Endothelial cell (in vitro differentiated cells): ENCODE measurements at places on chromosomes 6 and 20.

DNA sequence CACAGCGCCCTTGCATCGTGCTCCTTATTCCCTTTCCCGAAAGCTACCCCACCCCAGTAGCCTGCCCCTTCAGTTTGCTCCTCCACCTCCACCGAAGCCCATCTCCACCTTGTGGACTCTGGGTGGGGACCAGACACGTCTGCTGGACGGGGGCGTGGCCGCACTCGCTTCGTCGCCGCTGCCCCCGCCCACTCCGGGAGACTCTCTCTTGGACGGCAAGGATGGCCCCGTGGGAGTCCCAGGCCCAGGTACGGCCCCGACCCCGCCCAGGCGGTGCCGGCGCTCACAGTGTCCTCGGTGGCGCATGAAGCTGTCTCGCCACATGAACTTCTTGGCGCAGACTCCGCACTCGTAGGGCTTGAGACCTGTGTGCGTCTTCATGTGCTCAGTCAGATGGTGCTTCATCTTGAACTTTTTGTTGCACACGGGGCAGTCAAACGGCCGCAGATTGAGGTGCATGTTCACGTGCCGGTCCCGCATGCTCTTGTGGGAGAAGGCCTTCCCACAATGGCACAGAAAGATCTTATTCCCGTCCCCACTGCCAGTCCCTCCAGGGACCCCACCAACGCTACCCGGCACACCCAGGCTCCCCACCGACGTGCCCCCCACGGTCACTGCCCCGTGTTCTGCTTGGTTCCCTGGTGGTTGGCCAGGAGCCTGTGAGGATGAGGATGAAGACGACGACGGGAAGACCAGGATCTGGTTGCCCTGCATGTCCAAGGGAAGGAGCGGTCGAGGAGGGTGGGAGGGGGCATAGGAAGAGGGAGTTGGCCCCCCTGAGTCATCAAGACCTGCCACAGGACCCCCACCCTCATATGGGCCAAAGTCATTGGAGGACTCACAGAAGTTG is 1.3 kb upstream of the TAPBP start:
- DNase-seq = peak; percentile 28

- DNase-seq = no peak
Observed at GRCh38 chr6:135118134-135118730, 62.9 kb upstream of the MYB start.

DNA sequence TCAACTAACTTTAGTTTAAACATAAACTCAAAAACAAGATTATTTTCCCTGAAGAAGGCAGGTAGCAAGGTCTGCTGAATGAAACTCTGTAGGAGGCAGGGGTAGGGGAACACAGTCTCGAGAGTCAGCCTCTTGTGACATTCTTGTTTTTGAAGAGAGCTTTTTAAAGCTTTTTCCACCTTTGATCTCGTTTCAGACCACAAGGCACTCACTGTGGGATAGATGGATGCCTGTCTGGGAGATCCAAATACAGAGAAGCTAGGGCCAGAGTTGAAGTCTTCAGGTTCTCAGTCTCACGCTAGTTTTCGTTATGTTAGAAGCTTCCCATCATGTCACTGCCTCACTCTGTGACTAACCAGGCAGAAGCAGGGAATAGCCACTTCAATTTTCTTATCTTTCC is 14.9 kb downstream of the F13A1 start:
- DNase-seq = no peak

DNA sequence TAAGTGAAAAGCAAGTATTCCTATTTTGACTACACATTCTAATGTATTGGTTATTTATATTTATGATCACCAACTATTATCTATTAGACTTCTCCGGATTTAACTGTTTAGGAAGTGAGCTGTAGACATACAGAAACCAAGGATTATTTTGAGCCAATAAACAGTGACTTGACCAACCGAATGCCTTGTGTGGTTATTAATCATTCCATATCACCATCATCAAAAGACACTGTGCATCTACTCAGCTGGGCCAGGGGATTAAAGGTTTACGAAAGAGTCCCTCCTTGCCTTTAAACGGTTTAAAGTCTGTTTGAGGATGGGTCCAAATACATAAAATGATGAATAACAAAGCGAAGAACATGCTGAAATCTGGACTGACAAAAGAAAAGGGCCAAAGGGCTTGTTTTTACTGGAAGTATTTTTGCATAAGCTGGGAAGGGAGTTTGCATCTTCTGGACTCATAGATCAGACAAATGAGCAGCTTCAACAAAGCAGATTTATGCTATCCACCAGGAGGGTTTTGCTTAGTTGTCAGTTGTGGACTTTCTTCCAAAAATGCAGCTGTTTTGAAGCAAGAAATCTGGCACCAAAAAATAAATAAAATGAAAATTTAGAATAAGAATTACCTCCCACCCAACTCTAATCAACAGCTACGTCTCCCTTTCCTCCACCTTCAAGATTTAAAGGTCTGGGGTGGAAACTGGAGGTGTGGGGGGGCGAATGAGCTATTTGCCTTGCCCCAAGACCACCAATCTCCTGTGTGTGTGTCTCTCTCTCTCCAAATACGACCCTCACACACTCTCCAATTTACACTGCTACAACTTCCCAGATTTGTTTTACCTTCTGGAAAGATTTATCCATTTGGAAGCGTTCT is 33.6 kb upstream of the ID4 start:
- no peak for DNase-seq

- no peak for DNase-seq
Observed at GRCh38 chr6:154550779-154551178, 40.3 kb upstream of the CNKSR3 start.

- no peak for DNase-seq
Observed at GRCh38 chr6:1208876-1209275, 103.0 kb upstream of the FOXQ1 start.

GRCh38 chr6:3001146-3001772 is 1.6 kb downstream of the NQO2 start:
- DNase-seq = no peak

- no peak for DNase-seq
Observed at GRCh38 chr6:114833211-114833610, 490.4 kb upstream of the HS3ST5 start.

DNA sequence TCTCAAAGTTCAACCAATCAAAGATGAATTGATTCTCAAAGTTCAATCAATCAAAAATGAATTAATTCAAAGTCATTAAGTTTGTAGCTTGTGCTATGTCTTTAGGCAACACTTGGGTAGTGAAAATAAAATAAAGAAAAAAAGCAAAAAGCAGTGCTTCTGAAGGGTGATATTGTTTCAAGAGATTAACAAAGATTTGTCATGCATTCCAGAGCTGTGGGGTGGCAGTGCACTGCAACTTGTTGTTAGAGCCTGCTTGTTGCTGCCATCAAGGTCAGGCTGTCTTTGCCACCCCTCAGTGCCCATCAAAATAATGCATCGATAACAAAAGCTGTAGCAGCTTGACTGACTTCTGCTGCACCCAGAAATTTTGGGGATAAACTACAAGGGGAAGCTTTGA is 128.6 kb downstream of the RNF144B start:
- no peak for DNase-seq

GRCh38 chr20:16025084-16025483 is 548.2 kb downstream of the KIF16B start:
- no peak for DNase-seq

DNA sequence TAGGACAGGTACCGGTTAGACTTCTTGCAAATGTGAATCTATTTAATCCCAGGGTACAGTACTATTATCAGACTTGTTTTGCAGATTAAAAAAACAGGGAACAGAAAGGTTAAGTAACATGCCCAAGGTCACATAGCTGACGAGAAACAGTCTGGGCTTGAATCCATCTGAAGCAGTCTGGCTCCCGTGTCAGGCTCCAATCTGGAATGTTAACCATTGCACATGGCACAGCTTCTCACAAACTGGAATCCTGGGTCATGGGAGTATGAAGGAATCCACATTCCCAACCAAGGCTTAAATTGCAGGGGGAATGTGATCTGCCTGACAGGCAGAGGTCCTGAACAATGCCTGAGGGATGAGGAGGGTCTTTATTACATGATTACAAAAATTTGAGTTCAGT is 187.5 kb upstream of the SPTLC3 start:
- no peak for DNase-seq

- DNase-seq = peak; percentile 64
Observed at GRCh38 chr6:13574571-13575376, at the start of gene SIRT5. SIRT5 (plus strand) TSS chr6:13574601; CDS start chr6:13584111, 9,510 bp downstream.

GRCh38 chr6:79842376-79843040 is 104.8 kb downstream of the ELOVL4 start:
- DNase-seq = no peak

GRCh38 chr6:137165375-137166246 is 7.8 kb downstream of the IL22RA2 start:
- no peak for DNase-seq

GRCh38 chr20:22815206-22815551 is 219.9 kb upstream of the SSTR4 start:
- DNase-seq = no peak

- DNase-seq = no peak
Observed at GRCh38 chr20:51287628-51288413, 254.7 kb downstream of the NFATC2 start.

GRCh38 chr6:131693384-131693783 is 7.8 kb downstream of the OR2A4 start:
- no peak for DNase-seq

DNA sequence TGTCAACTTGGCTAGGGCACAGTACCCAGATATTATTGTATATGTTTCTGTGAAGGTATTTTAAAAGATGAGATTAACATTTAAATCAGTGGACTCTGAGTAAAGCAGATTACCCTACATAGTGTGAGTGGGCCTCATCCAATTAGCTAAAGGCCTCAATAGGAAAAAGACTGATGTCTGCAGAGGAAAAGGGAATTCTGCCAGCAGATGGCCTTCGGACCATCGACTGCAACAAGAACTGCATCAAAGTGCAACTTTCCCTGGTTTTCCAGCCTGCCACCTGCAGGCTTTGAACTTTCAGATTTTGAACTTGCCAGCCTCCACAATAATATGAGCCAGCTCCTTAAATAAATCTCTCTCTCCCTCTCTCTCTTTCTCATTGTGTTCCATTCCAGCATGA is 80.5 kb downstream of the IMPG1 start:
- DNase-seq = no peak

DNA sequence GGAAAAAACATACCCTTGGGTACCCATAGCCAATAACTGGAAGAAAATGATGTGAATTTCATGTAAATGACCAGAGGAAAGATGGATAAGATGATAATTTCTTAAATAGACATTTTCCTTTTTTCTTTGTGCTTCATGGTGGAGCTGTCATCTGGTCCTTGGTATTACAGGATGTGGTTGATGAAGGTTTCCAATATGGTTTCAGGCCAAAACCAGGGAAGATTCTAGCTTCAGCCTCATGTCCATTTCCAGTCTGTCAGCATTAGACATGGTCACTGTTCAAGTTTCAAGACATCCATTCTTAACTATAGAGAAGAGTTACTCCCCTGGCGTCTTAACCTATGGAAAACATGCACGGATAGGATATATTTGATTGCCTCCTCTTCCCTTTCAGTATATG is 63.6 kb downstream of the SSR1 start:
- DNase-seq = no peak

- DNase-seq = no peak
Observed at GRCh38 chr20:33929917-33930316, 63.8 kb upstream of the RALY start.

DNA sequence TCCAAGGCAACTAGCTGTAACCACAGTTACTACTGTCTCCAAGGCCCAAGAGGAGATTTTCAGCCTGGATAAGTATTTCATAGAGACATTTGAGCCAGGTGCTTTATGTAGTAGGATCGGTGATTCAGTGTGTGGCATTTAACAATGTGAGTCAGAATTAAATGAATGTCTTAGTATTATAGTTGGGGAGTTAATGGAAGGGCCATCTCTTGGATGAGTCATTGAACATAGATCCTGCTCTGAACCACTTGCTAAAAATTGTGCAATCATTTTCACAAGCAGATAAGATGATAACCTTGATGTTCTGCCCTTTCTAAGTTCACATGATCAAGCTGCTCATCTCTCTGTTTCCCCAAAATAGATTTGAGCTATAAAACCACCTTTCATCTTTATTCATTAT is 668.9 kb upstream of the CITED2 start:
- DNase-seq = no peak

GRCh38 chr6:27471365-27472115 is 1.4 kb downstream of the ZNF184 start:
- DNase-seq = no peak
